ENCODE measurements at places on chromosomes 6 and 20.

- DNase-seq: no peak
Observed at GRCh38 chr6:57469072-57469471, 151.6 kb downstream of the PRIM2 start.

DNA sequence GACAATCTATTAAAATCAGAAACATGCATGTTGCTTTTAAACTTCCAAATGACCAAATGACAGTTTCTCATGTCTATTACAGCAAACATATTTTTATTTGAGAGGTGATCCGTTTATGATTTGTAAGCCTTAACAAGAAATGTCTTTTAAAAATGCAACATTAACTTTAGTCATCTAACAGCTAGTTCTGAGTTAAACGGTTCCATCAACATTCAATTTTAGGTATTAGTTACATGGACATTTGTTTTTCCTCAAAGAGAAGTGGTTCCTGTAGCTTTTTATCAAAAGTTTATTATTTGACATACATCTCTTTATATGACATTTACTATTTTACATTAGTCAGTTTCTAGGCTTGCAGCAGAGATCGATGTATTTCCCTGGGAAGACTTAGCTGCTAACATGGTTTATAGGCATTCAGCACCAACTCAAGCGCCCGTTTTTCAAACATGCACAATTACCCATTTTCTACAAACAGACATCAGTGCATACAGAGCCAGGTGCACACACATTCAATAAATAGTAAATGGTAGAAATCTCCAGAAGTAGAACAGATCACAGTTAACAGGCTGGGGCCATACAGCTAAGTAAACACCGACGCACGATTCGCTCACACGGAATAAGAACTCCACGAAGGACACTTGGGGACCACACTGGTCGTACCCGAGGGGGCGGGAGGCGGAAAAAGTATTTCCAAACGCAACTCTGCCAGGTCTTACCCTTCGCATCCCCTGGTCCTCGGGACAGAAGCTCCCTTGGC lies 882 bp downstream of the CNR1 start:
- DNase-seq: no peak

GRCh38 chr6:75402296-75402695 lies 91.3 kb downstream of the FILIP1 start:
- DNase-seq: no peak

DNA sequence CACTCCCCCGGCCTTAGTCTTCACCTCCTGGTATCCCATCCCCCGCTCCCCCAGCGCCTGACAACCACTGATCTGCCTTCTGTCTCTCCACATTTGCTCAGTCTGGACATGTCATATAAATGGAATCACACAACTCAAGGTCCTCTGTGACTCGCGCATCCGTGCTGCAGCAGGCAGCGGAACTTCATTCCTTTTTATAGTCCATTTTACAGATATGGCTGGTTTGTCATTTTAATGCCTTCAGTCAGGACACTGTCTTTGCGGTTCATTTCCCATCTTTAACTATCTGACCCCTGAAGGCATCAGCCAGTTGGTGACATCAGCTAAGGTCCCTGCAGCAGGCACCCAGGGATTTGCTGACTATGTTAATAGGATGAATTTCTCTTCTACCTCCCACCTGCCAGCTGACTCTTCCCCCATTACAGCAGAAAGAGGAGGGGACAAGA lies 125.7 kb downstream of the ZMYND8 start:
- DNase-seq: no peak

DNA sequence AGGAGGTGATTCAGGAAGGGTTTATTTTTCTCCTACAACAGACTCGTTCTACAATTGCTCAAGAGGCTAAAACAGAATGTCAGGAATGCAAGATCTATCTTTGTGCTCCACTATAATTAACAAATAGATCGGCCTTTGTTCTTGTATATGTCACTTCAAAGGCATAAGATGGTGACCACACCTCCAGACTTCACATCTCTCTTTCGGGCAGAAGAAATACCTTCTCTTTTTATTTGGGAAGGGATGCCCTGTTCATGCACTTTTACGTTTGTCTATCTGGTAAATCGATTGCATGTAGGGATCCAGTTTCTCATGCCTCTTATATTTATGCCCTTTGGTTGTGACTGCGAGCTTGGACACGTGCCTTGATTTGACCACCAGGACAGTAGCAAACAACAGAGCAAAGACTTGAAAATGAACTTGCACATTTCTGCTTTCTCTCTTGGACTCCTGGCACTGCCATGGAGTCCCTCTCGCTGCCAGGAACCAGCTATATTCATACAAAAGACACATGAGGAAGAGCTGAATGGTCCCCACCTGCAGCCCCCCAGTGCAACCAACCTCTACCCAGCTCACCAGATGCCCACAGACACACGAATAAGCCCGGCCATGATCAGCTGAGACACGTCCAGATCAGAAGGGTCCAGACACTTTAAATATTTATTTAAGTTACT lies 219.8 kb upstream of the STXBP5 start:
- DNase-seq: no peak

GRCh38 chr6:15417811-15418210 lies 171.9 kb downstream of the JARID2 start:
- DNase-seq: no peak

- no peak for DNase-seq
Observed at GRCh38 chr6:132490478-132491204, 22.3 kb downstream of the STX7 start.
